ENCODE measurements at places on chromosomes 5 and 9.

DNA sequence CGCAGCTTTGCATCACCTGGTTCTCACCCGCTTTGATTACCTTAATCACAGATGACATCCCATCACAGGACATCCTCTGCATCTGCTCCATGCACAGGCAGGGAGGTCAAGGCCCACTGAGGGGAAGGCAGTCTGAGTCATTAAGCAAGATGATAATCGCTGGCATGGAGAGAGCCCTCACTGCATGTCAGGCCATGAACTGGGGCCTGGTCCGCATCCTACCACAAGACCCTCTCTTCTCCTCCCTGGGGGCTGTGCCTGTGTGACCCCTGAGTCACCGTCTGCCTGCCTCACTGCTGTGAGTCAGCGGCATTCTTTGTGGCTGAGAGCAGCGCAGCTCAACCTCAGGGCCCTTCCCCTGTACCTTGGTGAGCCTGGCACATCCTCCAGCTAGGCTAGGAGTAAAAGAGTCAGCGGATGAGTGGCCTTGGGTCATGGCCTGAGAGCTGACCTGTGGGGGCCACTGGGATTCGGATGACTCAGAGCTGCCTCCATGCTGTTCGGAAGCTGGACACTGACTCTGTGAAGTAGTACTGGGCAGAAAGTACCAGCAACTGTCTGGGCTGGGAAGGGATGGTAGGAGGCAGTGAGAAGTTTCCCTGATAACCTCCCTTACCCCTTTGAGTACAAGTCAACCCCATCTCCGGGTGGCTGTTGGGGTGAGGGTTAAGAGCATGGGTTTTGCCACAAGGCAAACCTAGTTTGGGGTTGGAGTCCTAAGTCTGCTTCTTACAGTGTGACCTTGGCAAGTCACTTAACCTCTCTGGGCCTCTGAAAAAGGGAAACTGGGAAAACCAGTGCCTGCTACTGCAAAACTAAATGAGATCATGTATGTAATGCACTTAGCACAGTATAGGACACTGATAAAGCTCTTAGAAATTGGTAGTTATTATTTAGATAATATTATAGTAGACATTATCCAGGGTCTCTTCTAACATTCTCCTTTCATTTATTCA, 14.6 kb upstream of the ARSI start:
- DNase-seq = peak; percentile 44

GRCh38 chr5:172896465-172896864, 62.4 kb downstream of the ERGIC1 start:
- no peak for DNase-seq

DNA sequence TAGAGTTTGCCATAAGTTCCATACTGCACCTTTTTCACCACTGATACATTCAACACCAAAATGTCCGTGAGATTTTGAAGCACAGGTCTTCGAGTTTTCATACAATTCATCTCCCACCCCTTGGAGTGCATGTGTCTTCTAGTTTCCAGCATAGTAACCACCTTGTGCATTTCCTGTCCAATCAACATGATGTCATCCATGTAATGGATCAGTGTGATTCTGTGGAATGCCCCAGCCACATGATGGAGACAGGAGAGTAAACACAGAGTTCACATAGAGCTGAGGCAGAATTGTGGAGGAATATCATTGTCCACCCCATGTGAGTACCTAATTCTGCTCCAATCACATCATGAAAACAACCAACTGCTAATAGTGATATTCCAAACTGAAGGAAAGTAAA, 441.5 kb upstream of the CDH6 start:
- no peak for DNase-seq

- DNase-seq = no peak
Observed at GRCh38 chr9:19030899-19031298, 2.1 kb downstream of the SAXO1 start.

- no peak for DNase-seq
Observed at GRCh38 chr5:123845356-123846100, 333.6 kb downstream of the CSNK1G3 start.

- no peak for DNase-seq
Observed at GRCh38 chr5:123549256-123549904, 37.4 kb downstream of the CSNK1G3 start.

GRCh38 chr9:105912863-105913516, 218.6 kb downstream of the TMEM38B start:
- no peak for DNase-seq

DNA sequence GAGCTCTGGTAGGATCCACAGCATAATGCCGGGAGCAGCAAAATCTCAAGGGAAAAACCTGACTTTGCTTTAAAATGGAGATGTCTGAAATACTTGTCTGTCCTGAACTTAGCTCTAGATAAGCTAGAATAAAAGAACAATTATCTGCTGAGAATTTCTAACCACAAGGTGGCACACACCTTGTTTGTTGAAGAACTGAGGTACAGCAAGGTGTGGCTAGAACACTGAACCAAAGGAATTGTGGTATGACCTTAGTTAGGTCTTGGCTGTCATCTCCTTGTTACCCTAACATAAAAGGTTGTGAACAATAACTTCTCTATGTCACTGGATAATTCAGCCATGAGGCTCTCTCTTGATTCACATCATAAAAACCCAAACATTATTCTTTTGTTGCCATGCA, 72.3 kb upstream of the ANXA1 start:
- no peak for DNase-seq

DNA sequence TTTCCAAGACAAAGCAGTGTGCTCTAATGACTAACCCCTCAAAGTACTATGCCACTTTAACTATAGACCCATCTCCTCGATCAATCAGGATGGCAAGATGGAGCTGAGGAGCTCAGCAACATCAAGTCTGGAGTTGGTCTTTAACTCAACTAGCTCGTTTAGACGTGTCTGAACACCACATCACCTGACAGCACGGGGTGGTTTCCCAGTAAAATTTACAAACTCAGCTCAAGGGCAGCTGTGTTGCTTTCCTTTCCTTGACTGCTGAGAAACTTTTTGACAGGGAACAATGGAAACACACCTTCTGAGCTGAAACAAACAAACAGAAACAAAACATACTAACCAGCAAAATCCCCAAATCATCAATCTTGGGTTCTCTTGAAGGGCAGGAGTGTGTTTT, 202.5 kb downstream of the NTRK2 start:
- DNase-seq = no peak

- DNase-seq = no peak
Observed at GRCh38 chr9:122248448-122248865, 16.2 kb downstream of the RBM18 start.

- no peak for DNase-seq
Observed at GRCh38 chr5:157109744-157110143, 900 bp upstream of the HAVCR2 start.

DNA sequence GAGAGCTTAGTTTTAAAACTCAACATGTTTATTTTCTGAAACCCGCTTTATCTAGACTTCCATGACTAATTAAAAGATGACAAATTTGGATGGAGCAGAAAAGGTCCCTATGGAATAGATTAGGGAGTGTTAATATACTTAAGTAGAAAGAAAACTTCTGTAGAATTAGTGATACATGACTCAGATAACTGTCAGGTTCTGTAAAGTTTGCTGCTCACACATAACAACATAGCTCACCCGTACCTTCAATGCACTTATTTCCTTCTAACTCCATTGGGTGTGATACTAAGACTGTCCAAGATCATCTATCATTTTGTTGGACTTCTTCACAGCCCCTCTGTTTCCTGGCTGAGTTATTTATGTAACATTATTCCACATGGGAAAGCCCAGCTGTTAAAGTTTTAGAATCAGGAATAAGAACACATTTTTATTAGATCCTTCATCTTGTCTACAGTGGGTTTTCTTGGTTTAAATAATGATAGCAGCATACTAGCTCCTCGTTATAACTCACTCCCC, 27.8 kb downstream of the TMEM167A start:
- DNase-seq = no peak

DNA sequence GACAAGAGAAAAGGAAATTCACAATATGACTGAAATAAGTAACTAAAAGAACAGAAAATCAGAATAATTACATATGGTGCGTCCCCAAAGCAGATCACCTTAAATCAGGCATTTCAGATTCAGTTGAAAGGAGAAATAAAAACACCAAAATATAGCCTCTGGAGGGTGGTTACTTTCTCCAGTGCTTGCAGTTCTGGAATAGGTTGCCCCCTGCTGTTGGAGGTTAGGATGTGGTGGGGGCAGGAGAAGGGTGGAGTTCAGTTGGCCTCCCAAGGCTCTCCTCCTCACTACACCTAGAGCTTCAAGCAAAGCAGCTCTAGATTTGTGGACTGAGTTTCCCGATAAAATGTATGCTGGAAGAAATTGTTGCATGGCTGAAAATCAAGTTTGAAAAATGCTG, 338.2 kb upstream of the TLE4 start:
- no peak for DNase-seq

DNA sequence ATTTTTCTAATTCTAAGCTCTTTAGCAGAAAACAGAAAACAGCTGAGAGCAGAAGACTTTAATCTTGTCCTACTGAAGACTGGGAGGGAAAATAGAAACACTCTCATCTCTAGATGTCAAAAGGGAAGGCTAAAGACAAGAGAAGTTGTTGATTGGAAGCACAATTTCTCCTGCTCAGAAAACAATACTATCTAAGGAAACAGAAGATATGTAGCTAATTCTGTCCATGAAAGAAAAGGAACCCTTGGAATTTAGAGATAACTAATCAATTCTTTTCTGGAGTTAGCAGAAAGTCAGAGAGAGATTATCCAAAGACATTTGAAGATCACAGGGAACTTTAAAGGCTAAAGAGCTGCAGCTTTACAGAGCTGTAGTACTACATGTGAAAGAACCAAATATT, 126.2 kb downstream of the HSD17B3 start:
- no peak for DNase-seq

DNA sequence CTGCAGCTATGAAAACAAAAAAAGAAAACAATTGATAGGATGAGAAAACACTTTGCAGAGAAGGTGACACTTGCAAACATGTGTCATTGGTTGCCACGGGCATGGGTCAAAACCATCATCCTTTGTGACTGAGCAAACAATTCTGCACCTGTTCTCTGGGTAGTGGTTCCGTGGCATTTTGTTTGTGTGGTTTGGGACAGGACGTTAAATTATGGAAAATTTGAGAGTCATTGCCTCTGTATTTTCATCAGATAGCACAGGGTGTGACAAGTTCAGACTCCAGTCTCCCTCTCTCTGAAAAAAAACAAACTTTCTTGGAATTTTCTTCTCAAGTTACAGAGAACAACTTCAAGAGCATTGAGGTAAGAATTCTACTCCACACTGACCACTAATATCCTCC, 113.4 kb upstream of the HMHB1 start:
- no peak for DNase-seq

- DNase-seq = peak; percentile 20
Observed at GRCh38 chr5:112918679-112919078, 3.3 kb downstream of the REEP5 start.

GRCh38 chr9:131008563-131008908, 438 bp upstream of the LAMC3 start:
- DNase-seq = no peak

DNA sequence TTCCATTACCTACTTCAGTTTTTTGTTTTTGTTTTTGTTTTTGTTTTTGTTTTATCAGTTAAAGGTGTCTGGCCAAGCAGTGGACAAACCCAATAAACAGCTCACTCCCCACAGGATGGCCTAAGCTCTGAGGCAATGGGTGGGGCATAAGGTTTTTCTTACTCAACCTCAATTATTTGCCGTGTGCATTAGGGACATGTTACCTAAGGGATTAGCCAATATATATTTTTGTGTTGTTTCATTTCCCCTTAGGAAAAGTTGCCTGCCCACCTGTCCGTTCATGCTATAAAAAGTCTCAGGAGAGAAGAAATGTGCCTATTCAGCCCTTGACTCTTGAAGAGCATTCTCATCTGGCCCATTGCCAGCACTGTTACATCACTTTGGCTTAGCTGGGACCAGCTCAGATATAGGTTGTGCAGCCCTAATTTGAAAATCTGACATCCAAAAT, 7.3 kb downstream of the SH3RF2 start:
- DNase-seq = no peak

DNA sequence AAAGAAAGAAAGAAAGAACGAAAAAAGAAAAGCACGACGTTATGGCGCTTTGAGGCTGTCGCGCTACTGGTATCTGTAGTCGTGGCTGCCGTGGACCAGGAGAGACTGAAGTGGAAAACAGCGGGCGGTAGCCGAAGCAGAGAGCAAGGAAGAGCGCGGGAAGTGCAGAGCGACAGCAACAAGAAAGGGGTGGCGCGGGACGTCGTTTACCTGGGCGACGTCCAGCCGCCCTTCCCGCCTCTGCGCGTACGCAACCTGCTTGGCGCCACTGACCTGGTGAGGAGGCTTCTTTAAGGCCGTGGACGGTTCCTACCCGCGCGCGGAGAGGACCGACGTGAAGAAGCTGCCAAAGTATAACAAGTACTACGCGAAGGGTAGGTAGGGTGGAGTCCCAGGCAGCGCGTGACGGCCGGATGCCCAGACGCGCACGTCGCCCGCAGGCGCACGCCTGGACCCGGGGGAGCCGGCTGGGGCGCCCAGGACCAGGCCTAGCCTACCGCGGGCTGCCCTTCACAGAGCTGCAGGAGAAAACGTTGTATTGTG, 15.4 kb downstream of the CCL28 start:
- no peak for DNase-seq

DNA sequence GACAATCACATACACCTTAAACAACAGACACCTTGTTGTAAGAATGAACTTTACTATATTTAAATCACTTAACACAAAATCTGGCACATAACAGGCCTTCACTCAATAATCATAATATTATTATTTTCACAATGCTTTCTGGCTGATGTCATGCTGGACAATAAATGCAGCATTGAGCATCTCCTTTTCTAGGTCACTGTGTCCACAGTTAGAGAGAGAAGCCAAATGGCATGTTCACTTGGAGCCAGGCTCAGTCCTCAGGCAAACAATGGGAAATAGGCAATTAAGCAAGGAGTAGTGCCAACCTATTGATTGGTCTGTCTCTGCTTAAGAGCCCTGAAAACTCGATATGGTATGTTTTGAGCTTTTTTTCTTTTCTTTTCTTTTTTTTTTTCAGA, 50.6 kb upstream of the KLF4 start:
- DNase-seq = no peak

- DNase-seq = no peak
Observed at GRCh38 chr5:163815240-163815791, 309.9 kb downstream of the MAT2B start.

- DNase-seq = no peak
Observed at GRCh38 chr9:137502008-137502911, 43.1 kb upstream of the NSMF start.

All from nephron progenitor cell (in vitro differentiated cells).